ENCODE measurements at places on chromosomes 4 and X.

DNA sequence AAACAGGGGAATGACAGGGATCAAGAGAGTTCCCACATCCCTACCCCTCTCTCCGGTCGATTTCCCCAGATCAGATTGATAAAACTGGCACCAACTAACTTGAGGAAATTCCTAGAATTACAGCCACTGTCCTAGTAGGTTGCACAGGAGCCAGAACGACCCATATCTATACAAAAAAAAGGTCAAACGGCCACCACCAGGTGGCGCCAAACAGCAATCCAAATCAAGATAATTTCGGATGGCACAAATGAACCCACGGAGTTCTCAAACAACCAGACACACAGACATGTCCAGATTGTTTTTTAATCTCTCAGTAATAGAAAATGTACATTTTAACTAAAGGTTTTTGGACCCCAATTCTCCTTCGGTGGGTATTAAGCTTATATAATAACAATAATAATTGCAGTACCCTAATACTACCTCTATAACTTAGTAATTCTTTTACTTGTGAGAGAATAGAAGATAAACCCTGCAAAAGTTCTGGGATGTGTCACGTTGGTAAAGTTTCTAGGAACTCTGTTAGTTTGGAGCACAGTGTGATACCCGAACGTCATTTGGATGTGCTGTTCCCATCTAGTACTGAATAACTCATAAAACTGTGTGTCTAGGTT lies 212.6 kb downstream of the SPOCK3 start:
- peak; percentile 48 for DNase-seq

DNA sequence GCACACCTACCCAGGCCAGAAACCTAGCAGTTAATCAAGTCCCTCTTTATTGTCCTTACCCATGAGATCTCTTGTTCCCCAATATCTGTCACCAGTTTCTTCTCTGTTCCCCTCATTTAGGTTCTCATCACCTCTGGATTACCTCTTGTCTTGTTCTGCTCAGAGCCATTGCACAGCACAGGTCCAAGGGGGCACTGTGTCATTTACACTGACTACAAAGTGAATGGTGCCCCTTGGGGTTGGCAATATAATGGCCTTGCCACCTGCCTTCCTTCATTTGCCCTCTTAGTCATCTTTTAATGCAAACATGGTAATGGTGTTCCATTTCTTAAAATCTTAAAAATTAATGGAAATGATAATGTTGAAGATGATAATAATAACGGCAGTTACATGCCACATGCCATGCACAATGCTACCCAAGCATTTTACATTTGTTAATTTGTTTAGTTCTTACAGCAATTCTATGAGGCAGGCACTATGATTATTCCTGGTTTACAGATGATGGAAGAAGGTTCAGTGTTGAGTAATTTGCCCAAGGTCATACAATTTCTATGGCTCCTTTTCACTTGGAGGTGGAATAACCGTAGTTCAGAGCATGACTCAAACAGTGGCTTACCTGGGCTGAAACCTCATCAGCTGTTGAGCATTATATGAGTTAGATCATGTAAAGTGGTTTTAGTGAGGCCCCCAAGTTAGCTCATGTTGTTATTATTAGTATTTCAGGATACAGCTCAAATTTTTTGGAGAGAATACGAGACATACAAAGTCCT lies 117.9 kb downstream of the RASL11B start:
- no peak for DNase-seq

DNA sequence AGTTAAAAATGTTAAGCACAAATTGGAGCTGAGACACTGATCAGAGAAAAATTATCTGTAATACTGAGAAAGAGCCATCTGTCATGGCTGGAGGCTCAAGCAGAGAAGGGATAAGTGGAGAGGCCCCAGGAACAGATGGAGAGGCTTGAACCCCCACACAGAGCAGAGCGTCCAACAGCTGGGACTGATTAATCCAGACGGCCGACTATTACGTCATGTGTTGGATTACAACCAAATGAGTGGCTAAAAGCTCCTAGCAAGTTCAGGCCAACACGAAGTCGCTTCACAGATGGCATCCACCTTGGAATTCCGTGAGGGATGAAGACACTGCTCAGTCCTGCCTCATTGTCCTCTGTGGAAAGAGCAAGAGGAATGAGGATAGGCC lies 57.7 kb upstream of the ATXN3L start:
- peak; percentile 87 for DNase-seq

- DNase-seq, result no peak
These were observed 7.0 kb upstream of the WDR44 start for GRCh38 chrX:118338930-118339329.

DNA sequence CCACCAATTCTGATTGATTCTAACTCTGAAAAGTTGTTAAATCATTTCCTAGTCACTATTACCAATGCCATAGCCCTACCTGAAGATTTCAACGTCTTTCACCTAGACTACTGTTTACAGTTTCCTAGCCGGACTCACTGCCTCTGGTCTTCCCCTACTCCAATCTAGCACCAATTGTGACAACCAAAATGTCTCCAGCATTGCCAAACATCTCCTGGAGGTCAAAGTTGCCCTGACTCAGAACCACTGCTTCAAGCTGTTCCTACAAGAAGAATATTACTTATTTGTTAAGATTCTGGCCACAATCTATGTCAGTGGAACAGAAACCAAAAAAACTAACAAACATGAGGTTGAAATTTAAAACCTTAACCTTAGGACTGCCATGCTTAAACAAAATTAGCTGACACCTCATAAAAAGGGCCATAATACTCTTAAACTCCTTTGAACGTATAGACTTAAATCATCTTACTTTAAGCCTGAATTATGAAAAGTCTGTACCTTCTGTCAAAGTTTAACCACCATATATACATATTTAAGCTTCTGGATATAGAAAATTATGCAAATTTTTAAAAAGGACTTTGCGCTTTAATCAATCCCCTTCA lies 2.1 kb downstream of the PDS5A start:
- peak; percentile 75 for DNase-seq

DNA sequence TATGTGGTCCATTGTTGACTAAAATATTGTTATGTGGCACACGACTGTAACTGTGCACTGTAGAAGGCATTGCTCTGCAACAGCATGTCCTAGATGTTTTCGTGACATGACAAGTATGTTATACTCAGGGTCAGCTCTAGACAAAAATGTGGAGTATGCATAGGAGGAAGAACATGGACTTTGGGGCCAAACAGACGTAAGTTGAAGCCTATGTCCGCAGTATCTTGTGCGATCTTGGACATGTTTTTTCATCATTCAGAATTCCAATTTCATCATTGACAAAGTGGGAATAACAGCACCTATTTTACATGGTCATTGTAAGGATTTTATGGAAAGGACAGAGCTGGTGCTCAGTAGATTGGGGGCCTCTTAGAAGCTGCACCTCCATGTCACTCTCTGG lies 27.7 kb upstream of the PROM1 start:
- no peak for DNase-seq

GRCh38 chrX:137930533-137930932 lies 364.6 kb downstream of the ZIC3 start:
- DNase-seq, result no peak

GRCh38 chr4:113469926-113470325 lies 291.6 kb downstream of the CAMK2D start:
- DNase-seq, result no peak

GRCh38 chr4:109803924-109804571 lies 2.2 kb upstream of the CFI start:
- DNase-seq, result peak; percentile 59

- no peak for DNase-seq
These were observed 405.9 kb downstream of the ADGRL3 start for GRCh38 chr4:61605984-61606383.

DNA sequence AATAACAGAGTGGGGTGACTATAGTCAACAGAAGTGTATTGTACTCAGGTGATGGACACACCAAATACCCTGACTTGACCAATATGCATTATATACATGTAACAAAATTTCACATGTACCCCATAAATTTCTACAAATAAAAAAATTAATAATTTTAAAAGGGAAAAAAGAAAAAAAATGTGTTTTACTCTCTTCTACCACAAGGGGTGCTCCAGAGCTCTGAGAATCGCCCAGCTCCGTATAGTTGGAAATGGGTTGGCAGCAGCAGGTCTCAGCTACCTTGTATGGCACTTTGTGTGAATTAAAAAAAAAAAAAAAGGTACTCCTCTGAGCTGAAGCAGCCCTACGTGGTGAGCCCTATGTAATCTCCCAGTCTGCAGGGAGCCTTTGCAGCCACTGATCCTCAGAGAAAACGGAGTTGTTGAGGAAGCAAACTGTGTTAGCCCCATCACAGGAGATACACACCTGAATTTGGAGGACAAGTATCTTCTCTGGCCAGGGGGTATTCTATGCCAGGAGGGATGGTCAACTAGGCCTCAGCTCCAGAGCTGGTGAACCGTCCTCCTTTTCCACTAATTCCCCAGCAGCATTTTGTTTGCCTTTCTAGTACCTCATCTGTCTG lies 17.2 kb upstream of the POLA1 start:
- no peak for DNase-seq

DNA sequence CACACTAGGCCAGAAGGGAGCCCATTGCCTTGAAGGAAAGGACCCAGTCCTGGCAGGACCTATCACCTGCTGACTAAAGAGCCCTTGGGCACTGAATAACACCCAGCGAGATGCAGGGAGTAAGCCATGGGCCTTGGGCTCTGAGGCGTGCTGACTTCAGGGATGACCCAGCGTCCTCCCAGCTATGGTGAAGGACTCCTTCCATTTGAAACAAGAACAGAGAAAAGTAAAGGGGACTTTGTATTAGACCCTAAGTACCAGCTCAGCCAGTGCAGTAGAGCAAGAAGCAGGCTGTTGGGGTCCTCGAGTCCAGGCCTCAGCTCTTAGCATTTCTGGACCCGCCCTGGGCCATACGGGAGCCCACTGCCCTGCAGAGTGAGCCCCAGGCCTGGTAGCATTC lies 5.1 kb downstream of the ETDA start:
- DNase-seq, result no peak

DNA sequence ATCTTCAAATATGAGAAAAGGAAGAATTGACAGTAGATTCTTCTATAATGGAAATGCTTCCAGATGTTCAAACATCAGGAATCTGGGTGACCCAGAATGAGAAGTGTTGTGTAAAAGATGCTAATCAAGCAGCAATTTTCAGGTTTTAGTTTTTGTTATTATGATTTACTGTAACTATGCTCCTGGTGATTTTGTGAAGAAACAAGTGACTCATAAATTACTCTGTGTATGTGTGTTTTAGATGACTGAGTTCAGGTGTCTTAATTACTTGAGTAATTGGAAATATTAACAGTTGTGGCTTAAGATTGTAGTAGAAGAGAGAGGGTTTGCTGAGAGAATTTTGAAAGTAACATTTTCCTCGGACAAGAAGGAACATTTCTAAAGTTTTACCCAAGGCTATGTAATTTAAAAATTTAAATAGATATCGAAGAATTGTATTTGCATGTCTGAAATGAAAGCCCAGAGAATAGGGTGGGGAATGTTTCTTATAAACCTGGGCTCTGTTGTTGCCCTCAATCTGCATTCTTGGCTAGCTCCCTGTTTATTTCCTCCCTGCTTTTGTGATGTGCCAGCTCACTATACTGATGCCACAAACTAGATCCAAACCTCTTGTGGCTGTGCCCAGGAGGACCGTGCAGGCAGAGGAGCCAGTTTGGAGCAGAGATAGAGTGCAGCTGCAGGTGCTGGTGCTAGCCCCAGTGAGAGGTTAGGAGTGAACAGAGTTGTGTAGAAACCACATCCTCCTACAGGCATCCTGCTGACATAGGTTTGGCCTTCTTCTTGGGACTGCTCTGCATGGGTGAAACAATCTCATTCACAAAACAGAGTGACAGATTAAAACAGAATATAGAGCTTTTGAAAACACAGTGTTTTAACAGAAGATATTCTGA lies 25.4 kb upstream of the TNIP3 start:
- DNase-seq, result no peak

- DNase-seq, result no peak
These were observed 252.8 kb downstream of the NAP1L3 start for GRCh38 chrX:93420525-93421082.

DNA sequence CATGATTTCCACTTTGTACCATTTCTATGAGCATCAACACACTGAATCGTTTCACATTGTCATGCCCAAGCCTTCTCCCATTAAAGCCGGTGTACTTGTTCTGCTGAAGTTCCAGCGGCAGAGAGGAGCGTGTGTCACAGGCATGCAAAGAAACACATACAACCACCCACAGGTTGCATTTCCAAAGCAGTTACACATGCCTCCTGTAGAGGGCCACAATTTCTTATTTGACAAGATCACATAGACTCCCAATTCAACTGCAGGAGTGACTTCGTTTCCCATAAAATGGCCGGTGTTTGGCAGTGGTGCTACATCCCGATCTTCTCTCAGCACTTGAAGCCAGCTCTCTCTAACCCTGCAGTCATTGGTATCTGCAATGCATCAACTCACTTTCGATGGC lies 992.6 kb downstream of the NLGN4X start:
- DNase-seq, result no peak

All from amniotic epithelial cell (primary cell).